ENCODE measurements at places on chromosomes 2 and 18.

DNA sequence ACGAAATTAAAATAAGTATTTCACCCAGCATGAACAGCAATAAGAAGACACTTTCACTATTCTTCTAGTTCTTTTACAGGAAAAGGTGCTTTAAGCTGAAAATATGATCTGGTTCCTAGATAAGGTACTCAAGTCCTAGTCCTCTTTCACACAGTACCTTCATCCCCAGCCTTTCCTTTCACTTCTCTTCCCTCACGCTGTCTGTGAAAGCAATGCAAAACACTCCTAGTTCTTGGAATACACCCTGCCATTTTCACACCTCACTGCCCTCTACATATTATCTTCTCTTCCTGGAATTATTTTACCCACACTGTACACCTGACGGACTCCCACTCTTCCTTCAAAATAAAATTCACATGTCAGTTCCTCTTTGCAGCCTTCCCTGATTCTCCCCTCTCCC, 82.9 kb downstream of the DNAH7 start:
- DNase-seq: peak; percentile 32

GRCh38 chr2:157572725-157573124, 55.9 kb downstream of the ACVR1C start:
- peak; percentile 19 for DNase-seq

DNA sequence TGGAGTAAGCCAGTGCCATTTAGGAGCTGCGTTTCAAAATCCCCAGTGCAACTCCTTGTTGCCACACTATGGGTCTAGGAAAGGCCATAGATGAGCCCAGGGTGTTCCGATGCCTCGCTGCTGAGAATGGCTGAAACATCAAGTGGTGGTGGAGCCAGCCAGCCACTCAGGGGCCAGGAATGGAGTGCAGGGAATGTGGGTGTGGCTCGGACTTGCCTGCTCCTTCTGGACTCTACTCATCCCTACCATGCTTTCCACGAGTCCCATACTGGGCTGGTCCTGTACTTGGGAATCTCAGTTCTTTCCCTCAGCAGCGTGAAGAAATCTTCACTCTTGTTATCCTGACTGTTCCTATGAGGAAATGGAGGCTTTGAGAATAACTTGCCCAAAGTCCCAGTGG, 143.5 kb downstream of the INSIG2 start:
- DNase-seq: no peak

GRCh38 chr2:108165729-108166128, 74.0 kb upstream of the SULT1C3 start:
- no peak for DNase-seq

DNA sequence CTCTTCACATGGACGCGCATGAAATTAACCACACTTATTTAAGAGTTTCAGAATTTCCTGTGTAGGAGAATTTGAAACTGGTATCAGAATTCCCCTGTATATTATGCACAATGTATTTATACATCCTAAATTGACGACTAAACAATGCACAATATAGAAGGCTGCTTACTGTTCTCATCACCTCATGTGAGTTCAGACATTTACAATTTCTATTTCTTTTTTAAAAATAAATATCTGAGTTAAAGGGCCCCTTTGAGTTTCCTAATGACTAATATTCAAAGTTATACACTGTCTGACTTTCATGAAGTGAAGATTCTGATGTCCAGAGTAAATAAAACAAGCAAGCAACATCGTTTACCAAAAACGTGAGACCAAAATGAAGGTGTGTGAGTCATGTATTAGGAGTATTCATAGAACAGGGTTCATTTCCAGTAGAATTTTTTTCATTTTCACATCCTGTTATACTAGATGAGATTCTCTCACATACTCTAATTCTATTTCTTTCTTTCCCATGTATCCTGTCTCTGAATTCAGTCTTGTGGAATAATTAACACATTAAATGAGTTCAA, 406.2 kb downstream of the NUP35 start:
- no peak for DNase-seq

GRCh38 chr2:20676353-20677215, 9.6 kb downstream of the GDF7 start:
- DNase-seq: peak; percentile 18

- no peak for DNase-seq
These were observed 327.0 kb downstream of the NR4A2 start for GRCh38 chr2:156005531-156005930.

Measured in KBM-7 (cell line).